HCT116 (cell line): ENCODE measurements at places on chromosomes 16 and 17.

- DNase-seq: no peak
These were observed 64.3 kb downstream of the IGF2BP1 start for GRCh38 chr17:49061524-49061943.

DNA sequence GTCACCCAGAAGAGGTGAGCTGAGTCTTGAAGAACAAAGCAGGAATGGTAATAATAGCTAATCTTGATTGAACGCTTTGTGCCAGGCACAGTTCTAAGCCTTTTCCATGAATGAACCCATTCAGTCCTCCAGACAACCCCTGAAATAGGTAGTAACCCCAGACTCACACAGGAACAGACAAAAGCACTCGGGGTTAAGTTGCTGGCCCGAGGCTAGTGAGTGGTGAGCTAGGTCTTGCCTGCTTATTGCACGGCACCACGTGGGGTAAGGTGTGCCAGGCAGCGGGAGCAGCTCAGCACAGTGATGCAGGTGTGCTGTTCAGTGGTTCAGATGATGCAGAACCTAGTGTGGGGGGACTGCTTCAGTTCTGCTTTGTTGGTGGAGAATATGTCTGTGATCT is 181.6 kb downstream of the RAB11FIP4 start:
- DNase-seq: no peak

- DNase-seq: no peak
These were observed 280.4 kb downstream of the SNX29 start for GRCh38 chr16:12256921-12257320.

- DNase-seq: no peak
These were observed 91.3 kb upstream of the FBXO47 start for GRCh38 chr17:39058524-39058923.

DNA sequence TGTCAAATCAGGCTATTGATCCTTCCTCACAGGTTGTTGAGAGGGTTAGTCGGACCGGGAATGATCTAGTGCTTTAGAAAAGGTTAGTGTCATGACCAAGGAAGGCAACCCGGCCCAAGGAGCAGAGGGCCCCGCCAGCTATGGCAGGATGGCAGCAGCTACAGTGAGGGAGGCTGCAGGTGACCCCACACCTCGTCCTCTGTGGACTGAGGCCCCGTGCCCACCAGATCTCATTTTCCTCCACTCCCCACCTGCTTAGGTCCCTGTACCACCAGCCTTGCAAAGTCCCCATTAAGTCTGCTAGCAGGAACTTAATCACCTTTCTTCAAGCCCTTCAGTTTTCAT is 107.5 kb downstream of the CCDC182 start:
- DNase-seq: no peak

DNA sequence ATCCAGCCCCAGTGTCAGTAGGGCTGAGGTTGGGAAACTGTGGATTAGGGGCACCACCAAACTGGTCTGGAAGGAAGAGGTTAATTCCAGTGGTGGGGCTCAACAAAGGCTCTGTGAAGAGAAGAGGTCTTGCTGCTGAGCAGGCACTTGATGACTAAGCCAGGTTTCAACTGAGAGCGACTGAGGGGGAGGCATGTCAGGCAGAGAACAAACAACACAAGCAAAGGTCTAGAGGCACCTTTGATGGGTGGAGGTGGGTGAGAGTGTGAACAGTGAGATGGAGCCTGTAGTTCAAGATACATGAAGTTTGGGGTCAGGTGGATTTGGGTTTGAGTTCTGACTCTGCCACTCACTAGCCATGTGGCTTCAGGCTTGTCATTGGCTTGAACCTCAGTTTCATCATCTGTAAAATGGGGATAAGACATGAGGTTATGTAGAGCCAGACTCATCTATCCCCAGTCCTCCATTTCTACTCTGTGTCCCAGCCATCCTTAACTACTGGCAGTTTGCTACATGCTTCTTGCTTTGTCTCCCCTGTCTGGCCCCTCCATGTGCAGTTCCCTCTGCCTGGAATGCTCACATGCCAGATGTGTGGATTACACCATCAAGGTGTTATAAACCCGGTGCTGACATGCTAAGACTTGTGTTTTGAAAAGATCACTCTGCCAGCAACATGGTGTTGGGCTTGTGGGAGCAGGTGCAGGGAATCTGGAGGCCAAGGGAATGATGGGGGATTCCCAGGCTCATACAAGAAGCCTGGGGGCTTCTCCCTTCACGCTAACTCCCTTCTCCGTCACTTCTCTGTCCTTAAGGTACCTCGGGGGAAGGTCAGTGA is 3.0 kb upstream of the RMI2 start:
- no peak for DNase-seq

DNA sequence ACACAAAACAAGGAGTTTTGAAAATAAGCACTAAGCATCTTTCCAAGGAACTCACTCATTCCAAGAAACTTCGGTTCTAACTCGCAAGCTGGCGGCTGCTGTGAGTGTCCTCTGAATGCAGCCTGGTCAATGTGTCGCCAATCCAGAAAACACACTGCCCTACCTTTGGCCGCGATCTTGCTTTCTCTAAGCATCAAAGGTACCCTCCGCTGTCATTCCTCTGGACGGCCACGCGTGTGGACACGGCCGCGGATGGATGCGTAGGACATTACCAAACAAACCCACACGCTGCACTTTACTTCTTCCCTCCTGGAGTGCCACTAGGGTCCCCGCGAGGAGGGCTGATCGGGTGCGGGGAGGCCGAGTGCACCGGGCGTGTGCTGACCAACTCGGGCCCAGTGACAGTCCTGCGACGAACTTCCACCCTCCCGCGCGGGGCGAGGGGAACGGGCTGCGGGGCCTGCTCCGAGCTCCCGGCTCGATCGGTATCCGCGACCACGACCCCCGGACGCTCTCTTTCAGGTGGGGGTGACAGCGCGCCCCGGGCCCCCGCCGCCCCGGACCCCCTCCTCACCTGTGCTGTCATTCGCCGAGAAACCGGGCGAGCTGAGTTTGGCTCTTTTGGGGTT is 1.1 kb downstream of the CREBBP start:
- DNase-seq: no peak

- DNase-seq: no peak
These were observed 31.9 kb downstream of the UBE2O start for GRCh38 chr17:76421044-76421407.

GRCh38 chr16:84074721-84075120 is 32.1 kb upstream of the SLC38A8 start:
- DNase-seq: no peak

- no peak for DNase-seq
These were observed 4.7 kb downstream of the SOCS3 start for GRCh38 chr17:78355045-78355641.

DNA sequence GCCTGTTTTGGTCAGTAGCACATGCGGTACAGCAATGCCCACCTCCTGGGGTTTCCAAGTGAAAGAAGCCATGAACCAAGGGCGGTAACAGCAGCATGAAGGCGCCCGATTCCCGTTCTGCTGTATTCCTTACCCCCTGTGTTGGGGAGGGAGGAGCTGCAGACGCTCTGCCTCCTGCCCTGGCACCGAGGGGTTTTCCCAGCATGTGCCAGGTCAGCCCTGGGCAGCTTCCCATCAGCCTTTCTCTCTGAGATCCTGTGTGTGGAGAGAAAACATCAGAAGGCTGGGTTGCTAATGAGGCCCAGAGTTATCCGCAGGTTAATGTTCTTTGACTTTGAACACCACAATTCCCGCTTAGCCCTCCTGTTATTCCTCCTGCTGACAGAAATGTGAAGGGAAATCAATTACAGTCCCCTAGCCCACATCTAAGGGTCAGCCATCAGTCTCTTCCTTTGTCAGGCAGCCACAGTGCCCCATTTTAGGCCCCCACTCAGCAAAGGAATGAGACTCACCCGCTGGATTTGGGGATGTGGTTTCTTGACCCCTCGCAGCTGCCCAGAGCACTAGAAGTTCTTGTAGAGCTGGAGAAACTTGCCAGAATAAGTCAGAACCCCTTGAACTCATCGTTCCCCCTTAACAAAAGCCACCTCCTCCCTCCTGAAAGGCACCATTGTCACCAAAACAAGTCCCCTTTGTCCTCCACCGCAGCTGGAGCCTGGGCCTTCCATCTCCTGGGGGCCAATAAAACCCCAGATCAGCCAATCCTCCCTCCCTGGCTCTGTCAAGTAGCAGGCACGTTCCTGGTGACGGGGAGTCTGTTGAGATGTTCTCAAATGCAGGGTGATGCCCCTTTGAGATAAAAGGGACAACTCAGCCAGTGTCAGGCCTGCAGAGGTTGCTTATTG is 168.5 kb downstream of the KATNIP start:
- DNase-seq: peak; percentile 40

DNA sequence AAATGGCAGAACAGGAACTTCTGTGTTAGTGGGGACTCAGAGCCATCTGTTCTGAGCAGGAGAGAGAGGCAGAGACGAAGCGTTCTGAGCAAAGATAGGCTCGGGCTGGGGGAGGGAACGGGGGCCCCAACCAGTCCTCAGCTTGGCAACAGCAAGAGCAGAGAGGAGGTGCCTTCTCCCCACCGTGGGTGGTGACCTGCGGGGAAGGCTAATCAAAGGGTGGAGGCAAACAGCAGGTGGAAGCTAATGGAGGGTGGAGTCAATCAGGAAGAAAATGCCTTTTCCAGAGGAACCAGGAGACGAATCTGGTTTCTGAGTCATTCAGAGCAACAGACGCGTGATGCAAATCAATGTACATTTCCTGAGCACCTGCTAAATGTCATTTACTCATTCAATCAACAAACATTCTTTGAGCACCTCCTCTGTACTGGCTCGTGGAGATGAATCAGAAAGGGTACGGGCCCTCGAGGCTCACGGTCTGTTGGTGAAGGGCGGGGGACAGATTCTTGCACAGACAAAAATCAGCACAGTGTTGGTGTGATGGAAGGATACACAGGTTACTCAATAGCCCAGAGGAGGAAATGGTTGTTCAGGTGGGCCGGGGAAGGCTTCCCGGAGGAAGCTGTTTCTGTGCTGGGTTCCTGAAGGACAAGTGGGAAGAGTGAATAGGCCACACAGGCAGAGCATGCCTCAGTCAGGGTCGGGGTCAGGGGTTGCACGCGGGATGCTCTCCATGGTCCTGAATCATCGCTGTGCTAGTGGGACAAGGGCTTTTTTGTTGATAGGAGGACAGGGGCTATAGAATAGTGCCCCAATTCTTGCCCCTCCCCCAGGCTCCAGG is 5.7 kb upstream of the SPNS2 start:
- DNase-seq: no peak

DNA sequence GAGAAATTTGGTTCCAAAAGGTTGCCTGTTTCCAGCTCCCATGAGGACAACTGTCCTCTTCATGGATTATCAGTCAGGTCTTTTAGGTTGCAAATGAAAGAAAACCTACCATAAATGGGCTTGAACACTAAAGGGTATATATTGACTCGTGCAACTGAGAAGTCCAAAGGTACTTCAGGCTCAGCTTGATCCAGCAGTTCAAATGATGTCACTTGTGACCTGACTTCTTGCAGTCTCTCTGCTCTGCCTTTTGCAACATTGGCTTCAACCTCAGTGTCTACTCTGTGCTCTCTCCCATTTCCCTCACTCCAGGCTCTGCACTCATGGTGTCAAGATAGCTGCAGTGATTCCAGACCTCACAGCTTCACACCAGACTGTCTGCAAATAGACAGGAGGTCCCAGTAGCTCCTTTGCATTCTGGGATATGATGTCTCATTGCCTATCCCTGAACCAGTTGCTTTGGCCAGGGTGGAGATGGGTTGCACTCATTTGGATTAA is 5.5 kb upstream of the CALB2 start:
- no peak for DNase-seq

DNA sequence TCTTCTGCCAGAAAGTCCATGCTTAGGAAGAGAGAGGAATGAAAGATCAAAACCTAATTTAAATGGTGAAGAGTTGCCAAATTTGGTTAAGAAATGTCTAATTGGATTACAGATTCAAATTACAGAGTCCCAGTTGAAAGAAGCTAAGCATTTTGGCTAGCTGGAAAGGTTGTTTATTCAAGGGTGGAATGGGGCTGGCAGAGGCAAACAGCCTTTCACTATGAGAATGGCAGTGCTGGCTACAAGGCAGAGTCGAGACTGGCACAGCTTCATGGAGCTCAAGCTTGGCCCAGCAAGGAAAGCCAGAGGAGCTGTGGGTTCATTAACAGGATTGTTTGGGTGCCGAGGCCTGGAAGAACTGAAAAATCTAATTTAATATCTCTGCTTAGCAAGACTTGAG is 13.6 kb downstream of the MAP3K3 start:
- DNase-seq: no peak

DNA sequence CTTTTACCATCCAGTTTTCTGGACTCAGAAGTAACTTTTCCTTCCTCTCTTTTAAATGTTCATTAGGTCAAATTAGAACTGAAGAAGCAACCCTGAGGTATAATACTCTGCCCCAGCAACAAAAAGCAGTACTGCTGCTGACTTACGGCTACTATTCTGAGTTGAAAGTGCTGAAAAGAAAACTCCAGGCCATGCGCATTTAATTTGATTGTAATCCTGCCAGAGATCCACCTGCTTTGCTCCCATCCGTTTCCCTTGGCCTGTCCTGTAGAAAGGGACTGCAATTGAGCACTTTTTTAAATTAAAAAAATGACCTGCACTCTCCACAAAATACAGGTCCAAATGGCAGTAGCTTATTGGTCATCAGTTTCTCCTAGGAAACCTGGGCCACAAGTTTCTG is 61.6 kb downstream of the PITPNC1 start:
- DNase-seq: no peak

GRCh38 chr16:278863-279366 is 1.5 kb upstream of the ARHGDIG start:
- no peak for DNase-seq

DNA sequence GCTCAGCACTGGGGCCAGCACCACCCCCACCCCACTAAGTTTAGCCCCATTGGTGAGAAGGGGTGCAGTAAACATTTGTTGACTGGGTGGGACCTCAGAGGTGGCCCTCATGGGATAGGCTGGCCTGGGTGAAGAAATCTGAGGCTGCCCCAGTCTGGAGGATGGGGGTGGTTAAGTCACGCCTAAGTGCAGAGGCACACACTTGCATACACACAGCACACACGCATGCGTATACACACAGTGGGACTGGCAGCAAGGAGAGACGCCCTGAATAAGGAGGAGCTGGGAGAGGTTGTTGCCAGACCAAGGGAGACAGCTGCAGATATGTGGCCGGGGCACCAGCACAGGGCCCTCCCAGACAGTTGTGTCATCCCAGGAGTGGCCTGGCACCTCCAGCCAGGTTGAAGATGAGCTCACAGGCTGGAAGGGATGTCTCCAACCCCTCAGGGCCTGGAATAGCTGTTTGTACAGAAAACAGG is 3.0 kb upstream of the BCAR1 start:
- DNase-seq: no peak

GRCh38 chr16:66534376-66534799 is 15.5 kb downstream of the TK2 start:
- DNase-seq: no peak

GRCh38 chr17:9071811-9072498 is 50.6 kb downstream of the NTN1 start:
- no peak for DNase-seq

- DNase-seq: no peak
These were observed 17.8 kb upstream of the HNF1B start for GRCh38 chr17:37762666-37763065.

DNA sequence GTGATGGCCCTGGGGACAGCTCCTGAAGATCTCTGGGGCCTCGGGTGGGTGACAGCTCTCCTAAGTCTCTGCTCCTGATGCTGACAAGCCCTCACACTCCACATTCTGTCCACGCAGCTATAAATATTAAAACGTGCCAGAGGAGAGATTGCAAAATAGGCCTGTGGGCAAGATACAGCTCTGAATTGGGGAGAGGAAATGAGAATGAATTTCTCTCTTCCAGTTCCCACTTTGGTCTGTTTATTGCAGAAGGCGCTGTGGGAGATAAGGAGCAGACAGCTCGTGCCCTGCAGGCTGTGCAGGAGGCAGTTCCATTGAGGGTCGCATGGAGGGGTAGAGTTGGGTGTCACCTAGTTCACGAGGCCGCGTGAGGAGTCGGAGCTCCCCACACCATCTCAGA is 87.5 kb upstream of the SDK2 start:
- DNase-seq: no peak

- DNase-seq: no peak
These were observed 95.7 kb downstream of the KANSL1 start for GRCh38 chr17:46097497-46097896.
